Inflammatory macrophage (primary cell): ENCODE measurements at places on chromosomes 5 and 9.

- DNase-seq: no peak
Observed at GRCh38 chr9:116717150-116717549, 30.0 kb downstream of the TRIM32 start.

DNA sequence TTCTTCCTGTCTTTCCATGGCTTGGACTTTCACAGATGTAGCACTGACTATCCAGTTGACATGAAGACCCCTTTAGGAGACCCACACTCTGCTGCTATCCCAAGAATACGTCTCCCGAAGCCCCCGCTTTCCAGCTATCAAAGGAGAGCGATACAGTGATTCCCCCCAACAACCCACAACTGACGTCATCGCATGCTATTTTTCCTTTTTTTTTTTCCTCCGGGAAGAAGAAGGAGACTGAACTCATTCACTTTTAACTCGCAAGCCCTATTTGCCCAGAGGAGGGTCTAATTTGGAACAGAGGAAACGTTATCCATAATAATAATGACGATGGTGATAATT is 2.1 kb downstream of the PAPPA start:
- no peak for DNase-seq

GRCh38 chr9:105886136-105886535 is 191.8 kb downstream of the TMEM38B start:
- no peak for DNase-seq

GRCh38 chr9:133429641-133430161 is 7.5 kb downstream of the ADAMTS13 start:
- DNase-seq: no peak

GRCh38 chr5:15844871-15845270 is 334.7 kb downstream of the MARCHF11 start:
- no peak for DNase-seq

DNA sequence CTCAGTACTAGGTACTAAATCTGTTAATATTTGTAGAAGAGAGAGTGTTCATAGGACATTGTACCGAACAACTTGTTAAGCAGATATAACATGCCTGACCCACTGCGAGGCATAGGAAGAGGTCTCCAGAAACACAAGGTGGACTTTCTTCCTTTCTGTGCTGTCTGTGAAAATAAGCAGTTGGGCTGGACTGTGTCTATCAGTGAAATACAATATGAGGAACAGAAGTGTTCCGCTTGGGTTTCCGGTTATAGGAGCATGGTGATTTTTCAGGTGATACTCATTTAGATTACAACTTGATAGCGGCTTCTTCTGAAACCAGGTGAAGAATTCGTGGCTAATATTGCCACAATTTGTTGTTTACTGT is 60.9 kb upstream of the TLR4 start:
- no peak for DNase-seq

GRCh38 chr5:6427694-6428093 is 21.0 kb upstream of the UBE2QL1 start:
- DNase-seq: no peak

GRCh38 chr5:157245886-157246285 is 20.0 kb upstream of the CYFIP2 start:
- no peak for DNase-seq

GRCh38 chr5:142819292-142819691 is 49.1 kb downstream of the ARHGAP26 start:
- DNase-seq: no peak

DNA sequence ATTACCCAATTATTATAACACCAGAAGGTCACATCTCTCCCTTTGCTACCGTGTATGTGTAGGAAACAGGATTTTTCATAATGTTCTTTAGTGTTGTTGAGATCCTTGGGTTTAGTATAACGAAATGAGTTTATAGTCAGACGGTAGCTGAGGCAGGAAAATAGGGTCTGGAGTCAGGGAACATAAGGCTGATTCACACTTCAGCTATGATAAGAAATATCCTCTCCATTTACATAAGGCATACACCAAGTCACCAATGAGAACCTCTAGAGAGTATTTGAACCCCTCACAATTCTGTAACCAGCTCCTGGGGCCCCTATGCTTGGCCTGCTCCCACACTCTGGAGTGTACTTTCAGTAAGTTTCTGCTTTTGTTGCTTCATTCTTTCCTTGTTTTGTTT is 58.9 kb upstream of the ANKH start:
- no peak for DNase-seq

DNA sequence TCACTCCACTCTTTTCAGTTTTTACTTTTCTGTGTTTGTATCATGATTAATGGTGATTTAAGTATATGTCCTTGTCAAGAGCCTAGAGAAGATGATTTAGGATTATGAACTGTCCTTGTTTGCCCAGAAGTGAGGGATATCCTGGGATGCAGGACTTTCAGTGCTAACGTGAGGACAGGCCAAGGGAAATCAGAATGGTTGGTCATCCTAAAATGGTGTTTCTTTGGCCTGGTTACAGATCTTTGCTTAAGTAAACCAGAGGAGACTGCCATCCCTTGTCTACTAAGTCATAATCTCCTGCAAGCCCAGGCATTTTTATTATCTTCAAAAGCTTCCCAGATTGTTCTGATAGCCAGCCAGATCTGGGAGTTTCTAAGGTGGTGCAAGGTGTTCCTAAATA is 22.3 kb upstream of the DPYSL3 start:
- no peak for DNase-seq

DNA sequence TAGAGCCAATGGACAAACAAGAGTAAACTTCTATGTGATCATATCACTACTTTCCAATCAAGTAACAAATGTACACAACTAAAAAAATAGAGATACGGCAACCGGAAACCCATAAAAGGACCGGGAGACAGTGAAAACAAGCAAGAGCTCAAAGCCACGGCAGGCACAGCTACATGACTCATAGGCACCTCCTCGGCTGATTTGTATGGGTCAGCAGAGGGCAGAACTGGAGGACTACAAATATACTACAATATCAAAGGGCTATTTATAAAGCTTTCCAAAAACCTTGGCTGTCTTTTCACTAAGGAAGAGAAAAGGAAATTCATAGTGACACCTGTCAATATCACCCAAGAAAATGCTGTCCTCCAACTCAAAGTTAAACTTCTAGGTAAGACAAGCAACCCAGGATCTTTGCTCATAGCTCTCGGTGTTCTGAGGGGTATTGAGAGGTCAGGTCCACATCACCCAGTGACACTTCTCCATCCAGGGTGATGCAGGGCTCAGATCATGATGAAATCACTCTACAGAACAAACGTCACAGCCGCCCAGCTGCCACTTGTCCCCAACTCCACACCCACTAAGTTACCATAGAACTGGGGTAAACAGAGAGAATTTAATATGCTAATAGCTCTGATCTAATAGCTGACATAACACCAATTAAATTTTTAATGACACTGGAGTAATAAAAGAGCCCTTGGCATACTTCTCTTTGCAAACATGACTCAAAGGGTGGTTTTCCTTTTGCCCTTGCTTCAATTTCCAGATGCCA is 41.3 kb downstream of the PFDN1 start:
- peak; percentile 83 for DNase-seq

- DNase-seq: no peak
Observed at GRCh38 chr5:169431386-169431785, 130.4 kb upstream of the SLIT3 start.

- no peak for DNase-seq
Observed at GRCh38 chr5:147752033-147752432, 30.5 kb downstream of the JAKMIP2 start.

GRCh38 chr5:109959652-109960051 is 269.9 kb downstream of the MAN2A1 start:
- DNase-seq: no peak

- no peak for DNase-seq
Observed at GRCh38 chr9:110173322-110173642, 34.7 kb downstream of the C9orf152 start.

GRCh38 chr9:133108794-133109641 is 12.0 kb downstream of the RALGDS start:
- no peak for DNase-seq

GRCh38 chr9:37382982-37383357 is 39.5 kb upstream of the GRHPR start:
- DNase-seq: no peak

DNA sequence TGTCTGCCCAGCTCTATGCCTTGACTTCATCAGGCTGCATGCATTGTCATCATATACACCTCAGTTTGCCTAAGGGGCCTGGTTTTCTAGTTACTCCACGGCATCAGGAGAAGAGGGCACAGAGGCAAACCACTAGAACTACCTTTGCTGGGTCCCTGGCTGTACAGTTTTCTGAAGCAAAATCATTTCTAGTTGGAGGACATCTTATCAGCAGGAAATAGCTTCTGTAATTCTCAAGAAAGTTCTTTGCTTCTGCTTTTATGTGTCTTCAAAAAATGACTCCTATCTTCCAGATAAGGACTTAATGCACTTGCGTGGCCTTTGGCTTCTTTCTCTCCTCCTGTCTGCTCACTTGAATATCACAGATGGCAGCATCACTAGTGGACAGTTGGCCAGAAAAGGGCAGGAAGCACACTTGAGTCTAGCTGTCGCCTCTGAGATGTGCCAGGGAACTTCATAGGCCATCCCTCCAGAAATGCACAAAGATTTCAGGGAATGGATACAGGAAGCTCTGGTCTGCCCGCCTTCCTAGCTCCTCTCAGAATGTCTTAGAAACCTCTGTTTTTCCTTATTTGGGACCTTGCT is 22.4 kb upstream of the LTC4S start:
- DNase-seq: no peak

DNA sequence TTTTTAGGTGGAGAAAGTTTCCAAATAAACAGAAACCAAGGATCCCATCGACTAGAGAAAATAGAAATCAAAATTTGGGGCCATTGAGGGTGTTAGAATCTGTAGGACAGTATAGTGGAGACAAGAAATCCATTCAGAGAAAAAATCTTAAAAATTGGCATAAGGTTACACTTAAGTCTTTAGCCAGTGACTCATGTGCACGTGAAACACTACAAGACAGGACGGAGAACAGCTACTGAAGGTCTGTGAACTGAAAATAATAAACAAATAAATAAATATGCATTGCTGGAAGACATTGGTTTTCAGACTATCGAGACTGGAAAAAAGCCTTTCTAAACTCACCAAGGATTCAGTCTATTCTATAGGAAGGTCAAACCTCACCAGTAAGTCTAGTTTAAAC is 1955.5 kb downstream of the MAT2B start:
- no peak for DNase-seq

GRCh38 chr9:131011274-131012022 is 2.5 kb downstream of the LAMC3 start:
- no peak for DNase-seq
